Hepatocyte (in vitro differentiated cells): ENCODE measurements at places on chromosomes 7 and 10.
A peak's percentile ranks its signal among the peaks of the same experiment; 100 is the strongest.

DNA sequence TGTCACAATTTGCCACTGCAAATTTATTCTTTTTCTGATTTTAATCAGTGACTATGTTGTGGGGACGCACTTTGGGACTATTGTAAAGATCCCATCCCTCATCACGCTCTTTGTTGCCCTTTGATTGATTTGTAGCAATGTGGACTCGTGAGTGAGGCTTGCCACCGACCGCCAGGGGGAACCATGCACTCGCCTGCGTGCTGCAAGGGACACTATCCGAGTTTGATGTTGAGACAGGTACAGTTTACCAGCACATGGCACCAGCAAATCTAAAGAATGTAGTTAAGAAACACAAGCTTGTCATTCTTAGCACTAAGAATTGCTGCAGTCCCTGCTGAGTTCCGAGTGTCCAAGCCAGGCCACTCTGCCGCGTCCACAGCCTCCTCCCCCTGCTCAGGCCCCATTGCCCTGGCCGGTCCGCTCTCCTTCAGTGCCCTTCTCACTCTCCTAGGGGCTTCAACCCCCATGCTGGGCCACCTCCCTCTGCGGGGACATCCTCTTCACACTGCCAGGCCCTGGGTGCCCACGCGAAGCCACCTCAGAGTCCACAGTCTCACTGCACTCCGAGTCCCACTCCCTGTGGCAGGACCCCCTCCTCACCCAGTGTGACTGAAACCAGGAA, 2.0 kb upstream of the SFTPA2 start:
- peak; percentile 79 for DNase-seq

GRCh38 chr10:120477021-120477742, 20.2 kb downstream of the PLPP4 start:
- peak; percentile 25 for DNase-seq

DNA sequence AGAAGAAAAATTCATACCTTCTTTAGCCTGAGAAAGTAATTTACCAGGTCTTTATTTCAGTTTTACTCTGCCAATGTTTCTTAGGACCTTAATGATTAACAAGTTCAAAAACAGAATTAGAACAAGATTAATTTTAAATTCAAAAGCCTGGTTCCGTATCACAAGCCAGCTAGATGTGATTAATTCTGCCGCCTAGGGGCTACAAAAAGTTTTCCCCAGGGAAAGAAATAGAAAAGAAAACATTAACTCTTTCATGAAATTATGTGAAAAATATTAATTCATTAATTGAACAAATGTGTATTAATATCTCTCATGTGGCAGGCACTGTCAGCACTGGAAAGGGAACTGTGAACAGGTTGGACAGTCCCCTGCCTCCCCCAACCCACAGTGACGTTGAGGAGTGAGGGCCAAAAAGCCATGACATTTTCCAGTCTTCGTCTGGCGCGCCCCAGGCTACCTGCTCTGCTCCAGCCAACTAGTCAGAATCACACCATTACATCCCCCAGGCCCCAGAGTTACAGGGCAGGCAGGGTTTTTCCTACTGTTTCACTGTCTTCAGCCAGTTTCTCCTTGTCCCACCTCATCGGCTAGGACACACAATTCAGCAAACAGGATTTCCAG, 20.1 kb downstream of the TMEM176A start:
- no peak for DNase-seq

DNA sequence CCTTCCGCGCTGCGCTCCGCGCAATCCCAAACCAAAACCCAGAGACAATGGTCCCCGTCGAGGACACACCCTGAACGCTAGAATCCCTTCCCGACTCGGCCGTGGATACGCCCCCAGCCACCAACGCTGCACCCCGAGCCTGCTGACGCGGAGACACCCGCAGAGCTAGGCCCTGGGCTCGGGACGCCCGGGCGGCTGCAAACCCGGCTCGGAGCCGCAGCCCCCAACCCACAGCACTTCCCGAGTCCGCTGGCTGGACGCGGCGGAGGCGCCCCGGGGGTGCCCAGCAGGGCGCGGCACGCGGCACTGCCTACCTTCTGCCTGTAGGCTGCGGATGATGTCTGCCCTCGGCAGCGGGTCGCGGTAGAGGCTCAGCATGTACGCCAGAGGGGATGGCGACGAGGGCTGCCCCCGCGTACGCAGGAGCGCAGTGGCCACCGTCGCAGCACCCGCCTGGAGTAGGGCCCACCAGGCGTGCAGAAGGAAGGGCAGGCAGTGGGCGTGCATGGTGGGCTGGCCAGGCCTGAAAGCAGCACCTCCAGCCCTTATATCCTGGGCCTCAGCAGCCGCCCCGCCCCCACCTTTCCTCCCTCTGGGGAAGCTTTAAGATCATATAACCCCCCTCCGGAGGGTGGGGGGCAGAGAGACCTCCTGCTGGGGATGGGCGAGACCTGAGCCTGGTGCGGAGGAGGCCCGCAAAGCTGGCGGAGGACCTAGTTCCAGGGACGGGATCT, at the start of gene NODAL:
TSS of gene NODAL (minus strand) at position 521 of the 734 bp plus-strand sequence. CDS start at position 507, 14 bp downstream.
- no peak for DNase-seq

DNA sequence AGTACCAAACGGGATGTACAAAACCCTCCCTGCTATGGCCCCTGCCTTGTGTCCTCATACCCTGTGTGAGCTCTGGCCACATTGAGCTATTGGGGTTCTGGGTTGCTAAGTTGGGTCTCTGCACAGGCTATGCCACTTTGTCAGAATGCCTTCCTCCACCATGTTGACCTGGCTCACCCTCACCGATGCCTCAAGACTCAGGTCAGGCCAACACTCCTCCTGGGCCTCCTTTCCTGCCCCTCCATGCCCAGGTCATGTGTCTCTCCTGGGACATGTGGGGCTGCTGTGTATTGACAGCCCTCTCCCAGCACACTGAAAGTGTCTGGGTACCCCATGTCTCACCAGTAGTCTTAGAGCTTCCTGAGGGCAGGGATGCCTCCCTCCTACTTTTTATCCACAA, 14.6 kb downstream of the TRPV5 start:
- no peak for DNase-seq

- DNase-seq = no peak
Measured at GRCh38 chr7:142349670-142350405, 92.0 kb upstream of the PRSS58 start.
